ENCODE measurements at places on chromosomes 12 and 14.

DNA sequence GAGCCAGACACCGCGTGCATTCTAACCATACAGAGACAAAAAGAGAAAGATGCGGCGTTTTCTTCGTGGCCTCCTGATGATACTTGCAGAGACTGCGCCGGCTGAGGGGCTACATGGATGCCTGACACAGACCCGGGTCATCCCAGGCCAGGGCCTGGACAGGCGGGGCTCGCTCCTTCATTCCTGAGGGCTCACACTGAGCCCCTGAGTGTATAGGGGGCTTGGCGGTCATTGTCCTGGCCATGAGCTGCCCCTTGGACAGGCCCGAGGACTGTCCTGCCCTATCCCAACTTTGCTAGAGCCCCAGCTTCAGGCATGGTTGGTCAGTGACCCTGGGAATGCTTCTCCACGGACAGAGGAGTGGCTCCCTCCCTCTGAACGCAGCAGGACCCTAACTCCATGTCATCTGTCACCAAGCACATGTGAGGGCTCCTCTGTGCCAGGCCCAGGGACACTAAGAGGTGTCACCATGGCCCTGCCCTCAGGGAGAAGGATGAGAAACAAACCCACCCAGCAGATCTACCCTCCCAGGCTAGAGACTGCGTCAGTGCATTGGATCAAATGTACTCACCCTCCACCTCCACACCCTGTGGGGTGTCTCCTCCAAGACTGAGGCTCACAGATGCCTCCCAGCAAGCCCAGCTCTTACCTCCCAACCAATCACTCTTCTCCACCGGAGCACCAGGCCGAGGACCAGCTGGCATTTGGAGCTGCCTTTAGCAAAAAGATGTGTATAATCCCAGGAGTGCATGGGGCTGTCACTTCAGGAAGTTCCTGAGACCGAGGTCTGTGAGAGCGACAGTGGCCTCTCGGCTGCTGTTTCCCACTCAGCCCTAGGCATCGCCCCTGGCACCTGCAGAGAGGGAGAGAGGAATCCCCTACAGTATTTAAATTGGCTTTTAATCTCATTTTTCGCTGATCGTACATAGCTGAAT lies 102.7 kb downstream of the DICER1 start:
- no peak for DNase-seq

DNA sequence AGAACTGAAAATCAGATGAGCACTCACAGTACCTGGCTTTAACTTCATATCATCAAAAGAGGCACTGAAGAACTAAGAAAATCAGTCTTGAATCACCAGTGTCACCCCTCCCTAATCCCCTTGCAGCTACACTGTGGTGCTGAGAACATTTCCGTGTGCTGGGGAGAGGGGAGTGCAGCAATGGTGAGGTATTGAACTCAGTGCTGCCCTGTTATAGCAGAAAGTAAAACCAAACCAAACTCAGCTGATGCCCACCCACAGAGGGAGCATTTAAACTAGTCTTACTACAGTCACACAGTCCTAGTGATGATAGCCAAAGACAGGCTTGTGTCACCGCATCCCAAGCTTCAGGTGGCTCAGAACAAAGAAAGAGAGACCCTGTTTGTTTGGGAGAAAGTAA lies 122.1 kb downstream of the CPNE8 start:
- no peak for DNase-seq

GRCh38 chr12:93502802-93503623 lies 35.7 kb downstream of the MRPL42 start:
- DNase-seq: peak; percentile 58

DNA sequence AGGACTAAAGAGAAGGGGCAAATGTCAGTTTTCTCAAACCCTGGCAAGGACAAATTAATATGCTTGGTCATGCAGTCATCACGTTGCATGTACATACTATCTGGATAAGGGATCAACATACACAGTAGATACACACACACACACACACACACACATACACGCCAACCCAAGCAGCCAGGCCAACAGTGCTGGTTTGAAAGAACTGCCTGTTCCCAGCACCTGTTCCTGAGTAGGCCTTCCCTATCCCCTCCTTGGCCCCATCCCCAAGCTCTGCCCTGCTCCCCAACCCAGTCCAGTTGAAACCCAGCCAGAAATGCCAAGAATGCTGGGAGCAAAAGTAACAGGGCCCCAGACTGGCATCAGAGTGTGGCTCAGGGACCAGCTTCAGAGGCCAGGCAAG lies 4.4 kb downstream of the ITGA7 start:
- DNase-seq: no peak

DNA sequence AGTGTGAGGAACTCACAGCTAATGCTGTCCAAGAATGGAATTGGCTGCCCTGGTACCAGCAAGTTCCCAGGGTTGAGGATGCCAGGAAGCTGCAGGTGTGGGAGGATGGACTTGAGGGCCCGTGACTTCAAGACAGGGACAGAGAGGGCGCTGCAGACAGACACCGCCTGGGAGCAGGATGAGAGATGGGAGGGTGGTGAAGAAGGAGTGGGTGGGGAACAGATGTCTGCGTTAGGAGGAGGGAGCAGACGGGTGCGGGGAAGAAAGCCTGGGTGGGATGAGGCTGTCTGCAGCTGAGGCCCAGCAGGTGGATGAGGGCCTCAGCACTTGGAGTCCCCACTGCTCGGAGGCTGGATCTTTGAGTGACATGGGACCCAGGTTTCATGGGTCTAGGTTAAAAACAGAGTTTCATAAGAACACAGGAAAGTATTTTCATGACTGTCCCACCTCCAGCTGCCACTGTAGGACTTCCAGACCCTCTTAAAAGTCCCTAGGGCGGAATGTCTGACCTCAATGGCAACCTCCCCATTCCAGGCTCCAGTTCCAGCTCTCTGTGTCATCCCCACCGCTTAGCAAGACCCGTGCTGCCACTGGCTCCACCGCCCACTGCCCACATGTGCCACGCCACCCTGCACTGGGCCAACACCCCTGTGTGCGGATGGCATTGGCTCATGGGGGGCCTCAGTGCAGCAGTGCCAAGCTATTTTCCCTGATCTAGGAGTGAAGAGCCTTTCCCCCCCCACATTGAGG lies 70.3 kb upstream of the SCN8A start:
- no peak for DNase-seq

- no peak for DNase-seq
Observed at GRCh38 chr12:18332173-18332572, 70.9 kb downstream of the PIK3C2G start.

GRCh38 chr14:102985665-102986064 lies 63.2 kb downstream of the AMN start:
- DNase-seq: no peak

- DNase-seq: no peak
Observed at GRCh38 chr14:96138241-96138640, 66.4 kb upstream of the BDKRB2 start.

Measured in stimulated activated CD4-positive, alpha-beta T cell treated with anti-CD3 and anti-CD28 coated beads, Interleukin-2, amount 100 ng/mL, for 48 hours (primary cell).